ENCODE measurements at places on chromosomes 2 and 18. TPM values are rescaled to one million over a fixed set of nuclear protein-coding genes. Genes with fewer than 3 reads are reported as not detected.

DNA sequence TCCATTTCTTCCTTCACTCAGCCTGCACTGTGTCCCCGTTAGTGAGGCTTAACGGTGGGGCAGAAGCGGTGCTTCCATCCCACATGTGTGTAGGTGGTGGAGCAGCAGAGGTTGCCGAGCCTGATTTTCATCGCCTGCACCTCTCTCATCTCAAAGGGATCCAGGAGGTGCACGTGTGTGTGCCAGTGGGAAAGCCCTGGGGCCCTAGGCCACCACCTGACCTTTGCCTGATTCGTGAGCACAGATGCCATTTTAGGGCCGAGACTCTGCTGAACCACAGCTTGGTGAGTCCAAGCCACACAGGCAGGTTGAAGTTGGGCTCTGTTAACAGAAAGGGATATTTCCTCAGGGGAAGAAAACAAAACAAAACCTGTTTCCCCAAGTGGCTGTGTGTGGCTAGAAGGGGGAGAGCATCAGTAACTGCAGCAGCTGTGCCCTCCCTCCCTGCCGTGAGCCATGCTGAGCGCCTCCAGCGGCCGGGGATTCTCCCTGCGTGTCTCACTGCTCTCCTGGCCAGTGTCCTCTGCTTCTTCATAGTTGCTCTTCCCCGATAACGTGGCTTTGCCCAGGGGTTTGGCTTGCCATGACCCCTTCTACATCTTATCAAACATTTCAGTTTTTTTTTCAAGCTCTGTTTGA is 81.5 kb downstream of the MAPRE2 start:
- DNase-seq, result peak; percentile 51

ALPI gene
- not detected for total RNA-seq

DNA sequence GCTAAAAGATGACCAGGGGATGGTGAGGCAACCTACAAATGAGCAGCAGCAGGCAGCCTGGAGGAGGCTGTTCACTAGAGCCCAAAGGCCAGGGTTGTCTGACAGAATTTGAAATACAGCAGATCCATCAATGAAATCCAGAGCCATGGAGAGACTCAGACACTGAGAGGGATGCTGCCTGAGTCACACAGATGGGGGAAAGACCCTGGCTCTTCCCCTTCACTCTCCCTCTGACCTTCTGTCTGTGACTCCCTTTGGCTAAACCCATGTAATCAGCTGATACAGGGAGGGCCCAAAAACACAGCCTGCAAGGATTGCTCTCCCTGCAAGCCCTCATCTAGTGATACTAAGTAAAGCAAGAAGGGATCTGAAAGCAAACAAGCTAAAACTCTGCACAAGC is 166.5 kb upstream of the SPOPL start:
- DNase-seq, result no peak

DNA sequence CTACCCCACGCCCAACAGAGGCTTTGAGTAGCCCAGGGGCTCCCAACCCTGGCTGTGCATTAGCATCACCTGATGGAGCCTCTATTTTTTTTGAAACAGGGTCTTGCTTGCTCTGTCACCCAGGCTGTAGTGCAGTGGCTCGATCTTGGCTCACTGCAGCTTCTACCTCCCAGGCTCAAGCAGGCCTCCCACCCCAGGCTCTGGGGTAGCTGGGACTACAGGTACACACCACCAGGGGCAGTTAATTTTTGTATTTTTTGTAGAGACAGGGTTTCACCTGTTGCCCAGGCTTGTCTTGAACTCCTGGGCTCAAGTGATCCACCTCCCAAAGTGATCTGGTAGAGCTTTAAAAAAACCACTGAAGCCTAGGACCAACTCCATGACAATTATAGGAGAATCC is 394.8 kb upstream of the ATP5MC3 start:
- DNase-seq, result no peak

FECH gene
- 36.6 TPM for total RNA-seq

DNA sequence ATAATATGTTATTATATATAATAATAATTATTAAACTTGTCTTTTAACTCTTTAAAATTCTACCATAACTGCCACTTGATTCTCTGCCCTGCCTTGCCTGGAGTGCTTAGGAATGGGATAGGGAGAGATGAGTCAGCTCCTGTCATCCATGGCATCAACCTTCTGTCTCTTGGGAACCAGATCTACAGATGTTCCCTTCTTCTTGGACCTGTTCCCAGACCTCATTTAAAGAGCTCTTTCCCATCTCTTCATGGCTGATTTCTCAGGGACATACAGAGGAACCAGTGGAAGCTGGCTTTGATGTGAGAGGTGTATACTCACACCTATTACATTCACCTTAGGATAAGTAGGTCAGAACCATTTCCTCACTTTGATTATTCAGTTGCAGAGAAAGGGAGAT is 155.3 kb upstream of the MYO3B start:
- no peak for DNase-seq

DNA sequence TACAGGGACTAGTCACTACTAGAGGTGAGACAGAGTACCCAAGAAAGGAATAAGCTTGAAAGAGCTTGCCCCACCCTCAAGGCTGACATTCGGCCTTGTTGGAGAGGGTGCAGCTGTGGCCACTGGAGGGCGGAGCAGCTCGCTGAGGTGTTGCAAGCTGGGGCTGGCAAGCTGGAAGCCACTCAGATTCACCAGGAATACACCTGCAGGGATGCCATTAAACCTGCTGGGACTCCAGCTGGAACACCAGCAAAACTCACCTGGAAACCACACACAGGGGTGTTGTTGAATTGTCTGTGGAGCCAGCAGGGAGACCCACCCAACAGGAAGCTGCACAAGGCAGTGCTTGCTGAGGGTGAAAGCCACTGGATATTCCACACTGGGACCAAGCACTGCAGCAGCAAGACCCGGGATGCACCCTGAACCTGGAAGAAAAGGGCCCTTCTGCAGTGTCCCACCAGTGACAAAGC is 26.1 kb downstream of the KCTD18 start:
- no peak for DNase-seq

- DNase-seq, result no peak
These were observed 81.5 kb upstream of the LYPD6B start for GRCh38 chr2:148957023-148957422.

- peak; percentile 89 for DNase-seq
These were observed 52.0 kb downstream of the CYBRD1 start for GRCh38 chr2:171574149-171574795.

- no peak for DNase-seq
These were observed 15.5 kb downstream of the ADRA2B start for GRCh38 chr2:96100893-96101304.

DNA sequence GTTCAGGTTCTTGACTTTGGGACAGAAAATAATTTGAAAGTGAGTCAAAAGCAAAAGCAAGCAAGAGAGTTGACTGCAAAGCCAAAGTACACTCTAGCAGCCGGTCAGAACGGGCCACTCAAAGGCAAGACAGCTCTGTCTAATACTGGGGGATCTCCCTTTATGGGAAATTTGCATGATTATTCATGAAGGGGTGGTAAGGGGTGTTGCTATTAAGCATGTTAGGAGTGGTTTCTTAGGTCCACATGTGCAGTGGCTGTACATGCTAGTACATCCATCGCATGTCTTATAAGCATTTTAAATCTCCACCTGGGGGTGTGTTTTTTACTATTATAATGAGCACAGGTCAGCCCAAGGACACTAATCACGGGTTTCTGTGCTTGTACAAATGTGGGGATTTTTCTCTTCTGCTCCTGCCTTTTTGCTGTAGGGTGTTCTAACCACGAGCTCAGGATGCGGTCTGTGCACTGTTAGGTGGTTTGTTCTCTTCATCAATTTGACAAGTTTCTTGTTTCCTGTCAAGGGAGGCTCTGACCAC is 60.2 kb upstream of the SPP2 start:
- DNase-seq, result no peak

GRCh38 chr2:195055996-195056395 is 601.0 kb upstream of the SLC39A10 start:
- DNase-seq, result no peak

DNA sequence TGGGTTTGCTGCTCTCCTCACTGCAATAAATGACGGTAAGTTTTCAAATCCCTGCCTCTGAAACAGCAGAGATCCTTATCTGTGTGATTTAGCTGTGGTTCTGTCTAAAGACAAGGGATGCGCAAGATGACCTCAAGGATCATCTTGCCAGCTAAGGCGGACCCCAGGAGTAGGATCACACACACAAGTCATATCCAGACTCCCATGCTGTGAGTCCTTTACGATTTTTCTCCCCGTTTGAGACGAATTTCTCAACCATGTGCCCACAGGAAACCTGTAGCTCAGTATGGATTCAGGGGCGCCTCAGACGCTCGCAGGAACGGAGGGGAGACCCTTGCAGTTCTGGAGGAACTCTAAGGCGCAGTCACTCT is 11.1 kb upstream of the DCTN1 start:
- no peak for DNase-seq

DNA sequence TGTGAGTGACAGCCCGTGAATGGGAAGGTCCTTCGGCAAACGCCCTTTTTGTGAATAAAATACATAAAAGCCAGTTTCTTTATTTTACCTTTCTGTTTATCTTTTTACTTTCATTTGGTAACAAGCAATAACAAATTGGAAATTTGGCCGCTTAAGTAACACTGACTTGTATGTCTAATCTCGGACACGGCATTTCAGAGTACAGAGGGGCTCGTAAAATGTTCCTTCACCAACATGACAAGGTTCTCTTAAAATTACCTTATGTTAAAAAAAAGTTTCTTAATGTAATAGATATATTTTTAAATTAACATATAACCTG is 558 bp upstream of the NEMP2 start:
- DNase-seq, result no peak

LBX2 gene
- total RNA-seq, result 0.52 TPM

GRCh38 chr2:88247531-88247930 is 77.4 kb downstream of the THNSL2 start:
- no peak for DNase-seq

Measured in left ventricle myocardium superior (tissue), 1 donor.